ENCODE measurements at places on chromosomes 2 and 18.

- no peak for DNase-seq
Observed at GRCh38 chr2:198595721-198596120, 791.3 kb downstream of the PLCL1 start.

GRCh38 chr2:101623031-101623521, 74.4 kb upstream of the MAP4K4 start:
- DNase-seq, result no peak

GRCh38 chr18:45161850-45162249, 453.4 kb upstream of the SLC14A2 start:
- DNase-seq, result no peak

- DNase-seq, result peak; percentile 78
Observed at GRCh38 chr2:110852541-110853263, 120.3 kb downstream of the ACOXL start.

DNA sequence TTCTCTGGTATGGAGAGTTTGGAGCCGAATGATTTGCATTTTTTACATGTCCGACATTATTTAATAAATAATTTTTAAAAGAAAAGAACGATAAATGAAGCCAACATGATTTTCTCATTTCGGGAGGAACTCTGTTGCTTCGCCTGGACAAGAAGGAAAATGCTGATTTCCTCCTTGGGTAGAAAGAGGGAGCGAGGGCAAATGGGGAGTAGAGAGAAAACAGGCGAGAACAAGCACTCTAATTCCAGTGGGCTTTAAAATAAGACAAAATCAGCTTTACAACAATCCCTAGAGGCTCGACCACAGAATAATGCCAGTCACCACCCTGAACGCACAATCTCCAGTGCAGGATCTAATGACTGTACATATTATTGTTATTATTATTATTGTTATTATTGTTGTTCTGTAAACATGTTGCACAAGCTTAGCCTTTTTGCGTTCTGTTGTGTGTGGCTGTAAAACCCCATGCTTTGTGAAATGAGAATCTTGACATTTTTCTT, 3.7 kb downstream of the DLX1 start:
- no peak for DNase-seq

GRCh38 chr2:237223201-237223861, 137.6 kb downstream of the COPS8 start:
- DNase-seq, result no peak

GRCh38 chr2:169670215-169670651, 24.0 kb downstream of the CFAP210 start:
- no peak for DNase-seq

GRCh38 chr2:179561702-179562101, 297.1 kb upstream of the SESTD1 start:
- no peak for DNase-seq

- no peak for DNase-seq
Observed at GRCh38 chr18:13577781-13578180, 148.6 kb downstream of the FAM210A start.

DNA sequence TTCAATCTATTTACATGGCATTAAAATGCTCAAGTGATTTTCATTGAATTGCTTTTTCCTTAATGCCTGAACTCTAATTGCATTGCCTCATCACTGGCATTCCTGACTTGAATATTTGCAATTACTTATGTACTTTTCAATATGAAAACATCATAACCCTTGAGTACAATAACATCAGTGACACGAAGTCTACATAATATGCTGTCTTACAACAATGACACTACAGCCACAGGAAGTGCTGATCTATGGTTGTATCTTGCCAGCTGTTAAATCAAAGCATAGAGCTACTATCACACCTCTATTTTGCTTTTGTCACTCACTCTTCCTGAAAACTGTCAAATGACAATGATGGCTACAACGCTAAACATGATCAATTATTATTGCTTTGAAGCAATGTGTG, 156.9 kb downstream of the CCDC102B start:
- DNase-seq, result no peak

GRCh38 chr2:54722641-54723040, 821 bp upstream of the EML6 start:
- no peak for DNase-seq

GRCh38 chr2:101717071-101717845, 19.8 kb downstream of the MAP4K4 start:
- peak; percentile 73 for DNase-seq

DNA sequence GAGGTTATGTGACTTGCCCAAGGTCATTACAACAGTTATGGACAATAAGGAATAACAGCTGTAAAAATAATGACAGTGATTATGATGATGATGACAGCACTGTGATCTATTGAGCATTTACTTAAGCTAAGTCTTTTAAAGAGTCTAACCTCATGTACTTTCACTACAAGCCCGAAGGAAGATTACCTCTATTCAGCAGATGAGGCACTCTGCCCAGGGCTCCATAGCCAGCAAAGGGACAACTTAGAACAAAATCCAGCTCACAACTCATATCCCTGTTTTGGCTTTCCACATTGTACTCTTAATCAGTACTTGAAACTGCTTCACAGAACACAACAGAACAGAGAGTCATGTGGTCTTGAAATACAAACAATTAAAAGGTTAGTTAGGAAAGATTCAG, 290.2 kb downstream of the ZNF385B start:
- DNase-seq, result no peak

- DNase-seq, result no peak
Observed at GRCh38 chr2:16395601-16396000, 270.0 kb downstream of the CYRIA start.

DNA sequence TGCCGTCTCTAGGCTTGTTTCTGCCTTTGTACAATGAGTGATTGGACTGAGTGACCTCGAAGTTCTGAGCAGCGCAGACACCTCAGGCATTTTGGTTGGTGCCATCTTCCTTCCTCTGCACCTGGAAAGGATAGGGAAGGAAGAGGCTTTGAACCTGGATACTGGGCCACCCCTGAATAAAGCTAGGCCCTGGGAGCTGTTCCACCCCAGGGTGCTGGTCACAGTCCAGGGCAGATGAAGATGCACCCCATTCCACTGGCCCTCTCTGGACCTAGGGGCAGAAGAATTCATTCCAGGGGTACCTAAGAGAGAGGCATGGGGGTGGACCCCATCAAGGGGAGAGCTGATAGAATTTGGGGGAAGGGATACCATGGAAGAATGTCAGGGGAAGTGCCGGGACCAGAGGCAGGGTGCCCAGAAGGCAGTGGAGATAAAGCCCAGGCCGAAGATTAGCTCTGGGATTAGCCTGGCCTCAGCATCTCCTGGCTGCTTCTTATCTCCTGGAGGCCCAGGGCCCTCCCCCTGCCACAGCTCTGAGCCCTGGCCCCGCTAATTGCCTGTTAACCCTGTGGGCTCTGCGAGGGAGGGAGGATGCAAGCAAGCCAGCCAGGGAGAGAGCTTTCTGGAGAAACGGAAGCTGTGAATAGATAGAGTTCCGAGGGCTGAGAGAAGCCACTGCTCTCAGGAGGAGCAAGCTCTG, 11.4 kb downstream of the ASIC4 start:
- no peak for DNase-seq

GRCh38 chr2:188811522-188811921, 162.7 kb upstream of the COL3A1 start:
- no peak for DNase-seq

DNA sequence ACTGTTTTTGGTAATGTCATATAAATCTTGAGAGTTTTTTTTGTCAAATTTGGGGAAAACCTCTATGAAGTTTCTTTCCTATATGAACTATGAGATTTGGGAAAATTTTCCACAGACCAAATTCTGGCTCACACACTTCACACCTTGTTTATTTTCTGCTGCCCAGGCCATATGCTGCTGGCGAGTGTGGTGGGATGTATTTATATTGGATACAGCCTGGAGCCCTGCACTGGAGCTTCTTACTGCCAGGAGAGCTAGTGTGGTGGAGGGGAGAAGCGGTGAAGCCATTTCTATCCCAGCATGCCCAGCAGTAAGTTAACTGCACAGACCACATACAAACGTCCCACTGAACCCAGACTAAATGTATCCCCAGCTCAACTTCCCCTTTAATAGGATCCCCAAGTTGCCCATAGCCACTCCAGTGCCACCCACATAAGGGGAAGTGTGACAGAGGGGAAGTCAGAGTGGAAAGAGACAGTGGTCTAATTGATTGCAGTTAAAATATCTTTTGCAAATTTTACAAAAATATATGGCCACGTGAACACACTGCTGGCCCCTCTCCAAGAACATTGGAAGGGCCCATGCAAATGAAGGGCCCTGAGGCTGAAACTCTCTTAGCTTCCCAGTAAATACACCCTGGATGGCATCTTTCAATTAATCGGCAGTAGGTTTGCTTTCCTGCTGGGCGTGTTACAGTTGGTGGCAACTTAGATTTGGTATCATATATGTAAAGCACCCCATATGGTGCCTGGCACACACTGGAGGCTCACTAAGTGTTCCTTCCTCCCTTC, 146.6 kb upstream of the ITGA6 start:
- DNase-seq, result no peak

DNA sequence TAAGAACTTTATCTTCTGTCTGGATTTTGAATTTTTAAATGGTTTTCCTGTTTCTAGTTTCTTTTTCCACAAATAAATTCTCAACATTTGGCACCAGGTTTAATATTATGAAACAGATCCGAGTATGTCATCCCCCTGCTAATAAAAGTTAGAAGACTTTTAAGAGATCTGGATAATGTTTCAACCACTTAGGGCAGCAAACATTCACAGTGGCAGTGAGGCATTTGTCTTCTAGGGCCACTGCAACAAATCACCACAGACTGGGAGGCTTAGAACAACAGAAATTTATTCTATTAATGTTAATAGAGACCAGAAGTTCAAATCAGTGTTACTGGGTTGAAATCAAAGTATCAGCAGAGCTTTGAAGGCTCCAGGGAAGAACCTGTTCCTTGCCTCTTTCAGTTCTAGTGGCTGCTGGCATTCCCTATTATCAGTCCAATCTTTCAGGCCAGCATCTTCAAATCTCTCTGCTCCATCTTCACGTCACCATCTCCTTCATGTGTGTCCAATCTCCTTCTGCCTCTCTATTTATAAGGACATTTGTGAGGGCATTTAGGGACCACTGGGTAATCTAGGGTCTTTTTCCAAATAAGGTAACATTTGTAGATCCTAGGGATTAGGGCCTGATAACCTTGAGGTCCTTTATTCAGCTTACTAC, 23.4 kb downstream of the ACSL3 start:
- DNase-seq, result no peak
